ENCODE measurements at places on chromosomes 2 and 18. TPM values are rescaled to one million over a fixed set of nuclear protein-coding genes. Genes with fewer than 3 reads are reported as not detected.

GRCh38 chr2:122003196-122003940 is 247.9 kb downstream of the TSN start:
- no peaks in the 10 kb centered on the region for H3K4me1 ChIP-seq
- DNase-seq = no peak
- H3K27me3 ChIP-seq = peaks cover 2% of the 10 kb centered on the region
- H3K27ac ChIP-seq = no peak overlapping the region
- H3K36me3 ChIP-seq = no peaks in the 10 kb centered on the region

DNA sequence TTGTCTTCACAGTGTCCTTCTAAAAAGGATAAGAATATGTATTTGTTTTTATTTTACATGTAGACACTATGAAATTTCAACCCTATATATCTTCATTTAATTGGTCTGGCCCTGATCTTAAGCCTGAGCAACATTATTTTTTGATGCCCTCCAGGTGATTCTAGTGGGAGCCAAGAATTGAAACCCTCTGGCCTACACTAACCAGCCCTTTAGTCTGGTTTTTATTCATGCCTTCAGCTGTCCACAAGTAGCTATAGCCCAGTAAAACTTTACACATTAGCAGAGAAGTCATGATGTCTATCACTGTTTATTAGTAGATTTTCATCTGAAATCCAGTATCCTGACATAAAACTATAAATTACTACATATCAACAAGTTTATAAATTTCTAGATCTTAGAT is 52.7 kb upstream of the UBXN4 start:
- no peaks in the 10 kb centered on the region for H3K27me3 ChIP-seq
- DNase-seq = no peak
- H3K4me3 ChIP-seq = no peak overlapping the region
- peaks cover 29% of the 10 kb centered on the region for H3K4me1 ChIP-seq

DNA sequence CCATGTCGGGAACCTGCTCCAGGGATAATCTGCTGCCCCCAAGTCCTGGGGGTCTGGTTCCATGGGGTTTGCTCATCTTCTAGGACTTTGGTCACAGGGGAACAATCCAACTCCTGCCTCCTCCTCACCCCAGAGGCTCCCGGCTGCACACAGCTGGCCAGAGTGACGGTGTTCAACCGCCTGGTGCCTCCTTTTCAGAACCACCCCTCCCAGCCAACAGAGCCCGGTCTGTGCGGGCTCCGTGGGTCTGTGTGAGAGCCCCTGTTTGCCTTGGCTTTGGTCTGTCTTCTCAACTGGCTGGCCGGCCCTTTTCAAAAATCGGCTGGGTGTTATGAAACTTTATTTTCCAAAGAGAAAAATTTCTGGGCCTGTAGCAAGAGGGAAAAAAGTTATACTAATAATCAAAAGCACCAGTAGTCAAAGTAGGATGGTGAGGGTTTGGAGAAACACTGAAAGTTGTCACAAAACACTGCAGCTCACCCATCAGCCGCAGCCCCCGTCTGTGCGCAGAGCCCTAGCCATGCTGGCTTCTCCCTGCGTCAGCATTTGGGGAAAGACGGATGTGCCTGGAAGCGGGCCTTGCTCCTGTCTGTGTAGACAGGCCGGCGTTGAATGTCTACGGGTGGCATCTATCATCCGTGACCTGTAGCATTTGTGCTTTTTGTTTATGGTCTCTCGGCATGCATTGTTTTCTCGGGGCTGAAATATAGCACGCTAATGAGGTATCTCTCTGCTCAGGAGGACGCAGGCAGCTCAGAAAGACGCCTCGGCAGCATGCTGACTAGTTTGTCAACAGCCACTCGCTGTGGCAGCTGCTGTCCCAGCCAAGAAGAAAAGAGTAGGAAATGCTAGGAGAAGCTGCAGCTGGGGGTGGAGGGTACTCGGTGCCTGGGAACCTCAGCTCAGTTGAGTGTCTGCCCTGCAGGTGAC is 138.6 kb downstream of the GLI2 start:
- no peak overlapping the region for H3K4me3 ChIP-seq
- no peak overlapping the region for H3K27ac ChIP-seq
- no peaks in the 10 kb centered on the region for H3K36me3 ChIP-seq
- peaks cover 4% of the 10 kb centered on the region for H3K27me3 ChIP-seq

The MC5R gene
- total RNA-seq = not detected

The ZBTB7C gene
- not detected for total RNA-seq

Measured in activated naive CD8-positive, alpha-beta T cell treated with anti-CD3 and anti-CD28 coated beads, Interleukin-2, amount 10 ng/mL, durations not matched to agents 7 days and 5 days (primary cell).